SJCRH30 (cell line): ENCODE measurements at places on chromosomes 6 and 20.
A peak's percentile ranks its signal among the peaks of the same experiment; 100 is the strongest.

- no peak for DNase-seq
Observed at GRCh38 chr6:15327271-15327670, 81.4 kb downstream of the JARID2 start.

DNA sequence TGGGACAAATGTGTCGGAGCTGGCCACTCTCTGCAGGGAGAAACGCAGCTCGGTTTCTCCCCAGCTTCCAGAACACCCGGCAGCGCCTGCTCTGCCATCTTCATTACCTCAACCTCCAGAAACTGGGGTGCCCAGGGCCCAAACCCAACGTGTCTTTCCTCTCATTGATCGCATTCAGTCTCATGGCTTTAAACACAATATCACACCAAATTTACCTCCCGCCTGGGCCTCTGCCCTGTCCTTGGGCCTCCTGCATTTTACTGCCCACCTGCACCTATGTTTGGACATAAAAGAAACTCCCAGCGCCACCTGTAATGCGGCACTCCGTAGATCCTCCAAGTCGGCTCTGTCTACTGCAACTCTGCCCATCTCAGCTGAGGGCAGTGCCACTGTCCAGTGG lies 22.2 kb downstream of the SERPINB6 start:
- no peak for DNase-seq

GRCh38 chr20:39602649-39603048 lies 640.5 kb downstream of the DHX35 start:
- no peak for DNase-seq

- DNase-seq, result no peak
Observed at GRCh38 chr20:51758978-51759544, 9.1 kb downstream of the ATP9A start.

GRCh38 chr6:103872678-103873077 lies 987.0 kb downstream of the HACE1 start:
- no peak for DNase-seq

DNA sequence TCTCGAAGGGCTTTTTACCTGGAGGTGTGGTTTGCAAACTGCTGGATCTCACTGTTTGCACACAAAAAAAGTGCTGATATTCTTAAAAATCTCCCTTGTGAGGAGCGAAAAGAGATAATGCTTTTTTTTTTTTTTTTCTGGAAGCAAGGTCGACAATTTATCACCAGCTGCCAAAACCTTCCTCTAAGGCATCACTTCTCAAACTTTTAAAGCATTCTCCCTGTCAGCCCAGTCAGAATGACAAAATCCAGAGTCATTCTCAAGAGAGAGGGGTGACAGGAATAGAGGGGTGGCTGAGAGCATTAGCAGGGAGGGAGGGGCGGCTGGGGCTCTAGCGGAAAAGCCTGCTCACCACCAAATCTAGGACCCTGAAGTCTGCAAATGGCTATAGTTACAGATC lies 137.2 kb upstream of the ARMC2 start:
- no peak for DNase-seq

- DNase-seq, result peak; percentile 96
Observed at GRCh38 chr20:54207743-54208547, at the start of gene PFDN4. Gene PFDN4, plus strand, starts transcription at chr20:54208087. Its CDS starts 14 bp downstream, at chr20:54208101.

DNA sequence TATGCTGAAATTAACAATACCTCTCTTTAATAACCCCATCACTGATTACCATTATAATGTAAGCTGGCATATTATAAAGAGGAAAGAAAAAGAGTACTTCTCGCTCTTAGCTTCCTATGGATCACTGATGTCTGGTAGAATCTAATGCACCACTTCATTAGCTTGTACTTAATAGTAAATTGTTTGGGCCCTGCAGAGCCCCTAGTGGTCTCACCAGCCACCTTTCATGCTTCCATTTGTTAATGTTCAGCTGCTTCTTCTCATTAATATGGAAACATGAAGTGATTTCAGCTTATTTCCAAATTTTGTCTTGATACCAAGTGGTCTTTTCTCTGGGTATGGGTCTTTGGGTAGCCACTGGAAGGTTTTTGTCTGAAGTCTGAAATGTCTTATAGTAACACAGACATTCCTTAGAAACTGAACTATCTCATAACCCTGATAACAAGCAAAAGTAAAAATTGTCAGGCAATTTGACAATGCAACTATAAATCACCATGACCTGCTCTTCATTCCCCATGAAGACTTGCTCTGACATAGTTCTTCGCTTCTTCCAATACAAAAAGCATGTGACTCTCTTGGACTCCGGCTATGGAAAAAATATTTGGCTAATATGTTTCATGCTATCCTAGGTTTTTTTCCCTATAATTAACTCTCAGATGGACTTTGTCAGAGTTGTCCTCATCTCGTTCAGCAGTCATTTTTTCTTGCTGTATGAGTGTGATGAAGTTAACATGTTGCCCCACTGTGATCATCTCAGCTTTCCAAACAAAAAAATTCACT lies 395.8 kb upstream of the MARCKS start:
- no peak for DNase-seq

DNA sequence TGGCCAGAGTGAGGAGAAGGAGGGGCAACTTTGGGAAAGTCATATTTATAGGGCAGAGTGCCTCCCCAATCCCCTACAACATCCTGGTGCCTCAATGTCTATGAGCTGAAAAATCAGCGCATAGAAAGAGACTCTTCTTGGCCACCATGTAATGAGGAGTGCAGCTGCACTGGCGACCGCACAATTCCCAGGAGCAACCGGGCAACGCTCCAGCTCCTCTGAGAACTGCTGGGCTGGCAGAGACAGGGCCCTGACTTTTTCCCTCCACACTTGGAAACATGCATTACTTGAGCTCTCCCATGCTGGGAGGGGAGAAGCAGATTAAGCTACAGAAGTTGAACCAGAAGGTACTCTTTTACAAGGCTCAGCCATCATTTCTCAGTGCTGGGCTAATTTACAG lies 31.4 kb upstream of the MARCKS start:
- DNase-seq, result peak; percentile 96

DNA sequence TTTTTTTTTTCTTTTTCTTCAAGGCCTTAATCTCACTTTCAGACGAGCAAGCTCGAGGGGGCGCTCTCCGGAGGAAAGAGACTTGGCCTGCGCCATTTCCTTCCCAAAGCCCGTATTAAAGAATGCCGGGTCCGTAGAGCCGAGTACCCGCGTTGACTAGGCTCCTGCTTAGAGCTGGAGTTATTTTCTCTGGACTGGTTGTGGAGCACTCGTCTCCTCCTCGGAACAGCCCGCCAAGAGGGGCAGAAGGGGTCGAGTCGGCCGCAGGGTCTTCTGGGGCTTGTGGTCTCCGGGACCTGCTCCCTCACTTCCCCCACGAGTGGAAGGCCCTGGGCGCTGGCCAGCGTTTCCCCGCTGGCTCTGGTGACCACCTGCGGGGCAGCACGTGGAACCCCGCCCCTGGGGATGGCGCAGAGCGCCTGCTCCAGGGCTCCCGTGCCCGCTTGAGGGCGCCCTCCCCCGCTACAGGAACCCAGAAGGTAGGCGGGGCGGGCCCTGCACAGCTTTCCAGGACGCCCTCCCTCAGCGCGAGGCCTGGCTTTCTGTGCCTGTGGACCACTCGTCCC lies 2.7 kb upstream of the MEI4 start:
- no peak for DNase-seq

DNA sequence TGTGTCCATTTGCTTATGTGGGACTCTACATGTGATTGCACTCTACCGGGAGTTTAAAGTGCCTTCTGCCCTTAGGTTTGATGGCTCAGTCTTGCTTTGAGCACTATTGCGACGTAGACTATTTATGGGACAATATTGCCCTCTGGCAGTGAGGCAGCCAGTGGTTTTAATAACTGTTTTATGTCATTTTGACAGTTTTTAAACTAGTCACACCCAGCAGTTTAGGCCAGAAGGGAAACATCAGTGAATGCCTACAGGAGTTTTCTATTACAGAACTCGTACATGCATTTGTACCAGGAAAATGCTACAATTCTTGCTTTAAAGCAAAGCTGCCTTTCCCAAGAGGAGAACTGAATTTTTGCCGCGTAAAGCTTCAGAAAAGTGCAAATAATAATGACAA lies 813.7 kb downstream of the KIF16B start:
- DNase-seq, result no peak

DNA sequence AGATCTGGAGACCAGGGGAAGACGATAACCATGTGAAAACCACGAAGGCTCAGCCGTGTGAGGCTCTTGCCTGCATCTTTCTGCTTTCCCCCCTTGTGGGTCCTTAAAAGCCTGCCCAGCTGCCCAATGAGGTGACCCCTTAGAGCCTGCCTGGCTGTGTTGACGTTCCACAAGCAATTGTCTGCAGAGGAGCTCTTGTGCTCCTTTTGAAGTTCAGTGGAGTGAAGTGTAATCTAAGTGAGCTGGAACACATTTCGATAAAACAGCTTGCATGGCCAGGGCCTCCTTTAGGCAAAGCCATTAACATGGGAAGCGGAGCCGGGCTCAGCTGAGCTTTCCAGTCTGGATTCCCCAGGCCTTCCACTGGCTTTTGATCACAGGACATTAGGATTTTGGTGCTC lies 27.3 kb upstream of the TCP11 start:
- no peak for DNase-seq

- DNase-seq, result no peak
Observed at GRCh38 chr6:53851561-53851960, 56.8 kb downstream of the LRRC1 start.

DNA sequence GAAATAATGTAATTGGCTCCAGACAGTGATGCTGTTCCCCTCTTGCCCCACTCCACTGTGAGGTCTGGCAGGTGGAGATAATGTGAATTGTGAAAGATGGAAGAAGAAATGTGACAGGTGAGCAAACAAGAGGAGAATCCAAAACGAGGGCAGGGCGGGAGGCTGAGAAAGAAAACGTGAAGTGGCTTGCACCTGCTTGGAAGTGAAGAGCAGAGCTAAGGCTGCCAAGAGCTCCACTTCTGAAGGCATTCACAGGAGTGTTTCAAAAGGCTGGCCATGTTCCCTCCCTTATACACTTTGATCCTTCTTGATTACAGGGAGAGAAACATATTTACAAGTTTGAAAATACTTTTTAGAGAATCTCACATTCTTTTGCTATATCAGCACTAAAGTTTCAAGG lies 359.4 kb downstream of the EPHA7 start:
- peak; percentile 17 for DNase-seq

DNA sequence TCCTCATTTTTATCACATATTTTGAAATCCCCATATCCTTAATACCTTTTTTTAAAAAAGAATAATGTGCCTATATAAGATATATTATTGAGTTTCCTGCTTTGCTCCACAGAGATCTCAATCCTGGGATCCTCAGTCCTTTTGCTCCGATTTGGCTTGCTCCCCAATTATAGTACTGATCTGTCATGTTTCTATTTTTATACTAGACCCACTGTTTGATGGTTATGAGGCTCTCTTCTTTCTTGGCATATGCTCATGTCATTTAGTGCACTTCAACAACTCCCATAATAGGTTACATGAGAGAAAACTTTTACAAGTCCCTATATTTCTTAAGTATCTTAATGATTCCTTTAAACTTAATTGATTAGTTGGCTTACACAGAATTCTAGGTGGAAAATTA lies 958.5 kb upstream of the EPHA7 start:
- DNase-seq, result peak; percentile 12

DNA sequence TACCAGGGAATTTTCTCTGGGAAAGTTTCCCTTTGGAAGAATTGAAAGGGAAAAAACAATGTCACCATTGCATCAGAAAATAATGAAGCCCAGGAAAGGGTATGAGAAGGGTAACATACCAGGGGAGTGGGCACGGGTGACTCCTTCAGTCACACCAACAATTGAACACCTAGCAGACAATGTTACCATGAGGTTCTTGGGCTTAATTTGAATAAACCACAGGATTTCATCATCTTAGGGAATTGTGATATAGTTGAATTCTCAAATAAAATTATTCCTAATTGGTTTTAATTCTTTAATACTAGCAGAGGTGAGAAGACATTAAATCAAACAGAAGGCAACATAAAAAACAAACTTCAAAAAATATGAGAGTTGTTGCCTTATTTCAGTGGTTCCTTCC lies 73.7 kb upstream of the RREB1 start:
- no peak for DNase-seq

DNA sequence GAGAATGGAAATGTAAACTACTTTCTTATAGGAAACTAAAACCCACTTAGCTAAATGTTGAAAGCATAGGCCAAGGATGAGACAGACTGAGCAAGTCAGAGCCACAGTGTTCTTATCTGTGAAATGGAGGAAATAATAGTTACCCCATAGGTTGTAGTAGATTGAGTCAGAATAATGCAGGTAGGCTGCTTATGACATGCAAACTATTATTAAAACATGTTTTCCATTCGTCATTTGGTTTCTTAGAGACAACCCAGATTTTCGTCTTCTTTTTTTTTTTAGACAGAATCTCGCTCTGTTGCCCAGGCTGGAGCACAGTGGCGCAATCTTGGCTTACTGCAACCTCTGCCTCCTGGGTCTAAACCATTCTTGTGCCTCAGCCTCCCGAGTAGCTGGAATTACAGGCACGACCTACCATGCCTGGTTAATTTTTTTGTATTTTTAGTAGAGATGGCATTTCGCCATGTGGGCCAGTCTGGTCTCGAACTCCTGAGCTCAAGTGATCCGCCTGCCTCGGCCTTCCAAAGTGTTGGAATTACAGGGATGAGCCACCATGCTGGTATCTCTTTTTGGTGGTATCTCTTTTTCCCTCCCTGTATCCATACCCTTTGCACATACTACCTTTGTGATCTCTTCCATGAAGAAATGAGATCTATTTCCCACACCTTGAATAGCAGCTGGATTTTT lies 196.5 kb upstream of the ZNF217 start:
- DNase-seq, result no peak

- no peak for DNase-seq
Observed at GRCh38 chr20:59958626-59959025, 403 bp downstream of the CDH26 start.

GRCh38 chr6:35782424-35782823 lies 1.6 kb downstream of the CLPSL1 start:
- DNase-seq, result no peak

GRCh38 chr6:165717732-165718465 lies 54.9 kb upstream of the PDE10A start:
- DNase-seq, result no peak

- DNase-seq, result no peak
Observed at GRCh38 chr6:85455471-85456026, 5.7 kb downstream of the NT5E start.

DNA sequence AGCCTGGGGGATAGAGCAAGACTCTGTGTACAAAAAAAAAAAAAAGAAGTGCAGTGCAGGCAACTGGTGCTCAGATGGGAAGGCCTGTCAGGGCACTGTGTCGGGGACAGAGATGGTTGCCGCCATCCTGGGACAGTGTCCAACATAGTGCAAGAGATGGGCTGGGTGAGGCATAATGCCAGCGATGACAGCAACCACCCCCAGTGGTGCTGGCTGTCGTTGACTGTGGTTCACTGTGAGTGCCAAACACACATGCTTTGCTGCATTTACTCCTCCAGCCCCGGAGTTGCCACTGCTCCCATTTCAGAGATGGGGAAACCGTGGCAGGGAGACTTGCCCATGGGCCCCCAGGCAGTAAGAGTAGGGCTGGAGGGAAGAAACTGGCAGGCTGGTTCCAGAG lies 5.2 kb upstream of the C20orf203 start:
- no peak for DNase-seq

DNA sequence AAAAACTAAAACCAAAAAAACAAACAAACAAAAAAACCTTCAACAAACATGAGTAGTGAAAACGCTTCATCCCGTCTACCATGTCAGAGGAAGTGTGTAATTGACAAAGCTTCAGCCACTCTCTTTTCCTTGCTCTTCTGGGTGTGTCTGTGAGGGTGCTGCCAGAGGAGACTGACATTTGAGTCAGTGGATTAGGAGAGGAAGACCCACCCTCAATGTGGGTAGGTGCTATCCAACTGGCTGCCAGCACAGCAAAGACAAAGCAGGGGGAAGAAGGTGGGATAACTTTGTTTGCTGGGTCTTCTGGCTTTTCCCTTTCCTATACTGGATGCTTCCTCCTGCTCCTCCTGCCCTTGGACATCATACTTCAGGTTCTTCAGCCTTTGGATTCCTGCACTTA lies 145.6 kb downstream of the TASP1 start:
- no peak for DNase-seq
